Colonic mucosa (tissue), 4 donors: ENCODE measurements at places on chromosomes 12 and 14. TPM values are rescaled to one million over a fixed set of nuclear protein-coding genes. Genes with fewer than 3 reads are reported as not detected.
A peak's percentile ranks its signal among the peaks of the same experiment; 100 is the strongest.

The CMTM5 gene
- 0.66 TPM for total RNA-seq

The SOAT2 gene
- total RNA-seq: 0.12 TPM

The DYRK2 gene
- 66.0 TPM for total RNA-seq

- H3K27ac ChIP-seq: no peak overlapping the region
- no peaks in the 10 kb centered on the region for H3K27me3 ChIP-seq
- H3K4me1 ChIP-seq: no peaks in the 10 kb centered on the region
- no peaks in the 10 kb centered on the region for H3K36me3 ChIP-seq
- no peak overlapping the region for H3K4me3 ChIP-seq
These were observed 24.7 kb downstream of the ARL6IP4 start for GRCh38 chr12:123005081-123005626.

DNA sequence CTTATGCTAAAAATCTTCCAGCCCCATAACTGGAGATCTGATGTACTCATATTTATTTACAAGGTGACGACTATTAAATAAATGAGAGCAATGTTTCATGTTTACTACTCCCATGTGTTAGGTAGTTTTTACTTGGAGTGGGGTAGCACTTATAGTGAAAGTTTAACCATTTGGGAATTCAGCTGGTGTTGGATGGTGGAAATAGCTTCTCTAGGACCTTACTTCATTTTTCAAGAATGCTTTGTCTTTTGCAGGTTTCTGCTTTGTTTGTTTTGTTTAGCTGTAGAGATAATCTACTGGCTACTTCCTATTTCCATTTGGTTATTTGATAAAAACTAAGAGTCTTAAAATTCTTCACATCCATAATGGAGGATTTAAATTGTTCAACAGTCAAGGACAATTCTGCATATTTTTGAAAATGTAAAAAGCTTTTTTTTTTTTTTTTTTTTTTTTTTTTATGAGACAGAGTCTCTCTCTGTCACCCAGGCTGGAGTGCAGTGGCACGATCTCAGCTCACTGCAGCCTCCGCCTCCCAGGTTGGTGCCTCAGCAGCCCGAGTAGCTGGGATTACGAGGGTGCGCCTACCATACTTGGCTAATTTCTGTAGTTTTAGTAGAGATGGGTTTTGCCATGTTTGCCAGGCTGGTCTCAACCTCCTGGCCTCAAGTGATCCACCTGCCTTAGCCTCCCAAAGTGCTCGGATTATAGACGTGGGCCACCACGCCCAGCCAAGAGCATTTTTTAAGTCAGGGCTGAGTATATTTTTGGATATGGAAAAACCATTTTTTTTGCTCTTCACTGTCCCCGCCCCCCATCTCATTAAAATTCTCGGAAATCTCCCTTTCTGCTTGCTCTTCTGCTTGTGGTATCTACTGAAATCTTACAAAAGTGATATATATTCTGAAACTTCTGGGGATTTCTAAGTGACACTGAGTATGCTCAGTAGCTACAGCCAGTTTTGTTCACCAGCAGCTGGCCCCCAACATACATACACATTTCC, 1.4 kb upstream of the ABCD2 start:
- H3K4me1 ChIP-seq: no peaks in the 10 kb centered on the region
- H3K4me3 ChIP-seq: peak overlapping the region; percentile 35
- no peaks in the 10 kb centered on the region for H3K36me3 ChIP-seq
- no peak for DNase-seq
- peak overlapping the region; percentile 65 for H3K27ac ChIP-seq

- no peak overlapping the region for H3K27ac ChIP-seq
- no peak for DNase-seq
- H3K4me1 ChIP-seq: no peaks in the 10 kb centered on the region
- no peak overlapping the region for H3K4me3 ChIP-seq
These were observed 14.9 kb downstream of the SLC38A2 start for GRCh38 chr12:46357438-46358324.

DNA sequence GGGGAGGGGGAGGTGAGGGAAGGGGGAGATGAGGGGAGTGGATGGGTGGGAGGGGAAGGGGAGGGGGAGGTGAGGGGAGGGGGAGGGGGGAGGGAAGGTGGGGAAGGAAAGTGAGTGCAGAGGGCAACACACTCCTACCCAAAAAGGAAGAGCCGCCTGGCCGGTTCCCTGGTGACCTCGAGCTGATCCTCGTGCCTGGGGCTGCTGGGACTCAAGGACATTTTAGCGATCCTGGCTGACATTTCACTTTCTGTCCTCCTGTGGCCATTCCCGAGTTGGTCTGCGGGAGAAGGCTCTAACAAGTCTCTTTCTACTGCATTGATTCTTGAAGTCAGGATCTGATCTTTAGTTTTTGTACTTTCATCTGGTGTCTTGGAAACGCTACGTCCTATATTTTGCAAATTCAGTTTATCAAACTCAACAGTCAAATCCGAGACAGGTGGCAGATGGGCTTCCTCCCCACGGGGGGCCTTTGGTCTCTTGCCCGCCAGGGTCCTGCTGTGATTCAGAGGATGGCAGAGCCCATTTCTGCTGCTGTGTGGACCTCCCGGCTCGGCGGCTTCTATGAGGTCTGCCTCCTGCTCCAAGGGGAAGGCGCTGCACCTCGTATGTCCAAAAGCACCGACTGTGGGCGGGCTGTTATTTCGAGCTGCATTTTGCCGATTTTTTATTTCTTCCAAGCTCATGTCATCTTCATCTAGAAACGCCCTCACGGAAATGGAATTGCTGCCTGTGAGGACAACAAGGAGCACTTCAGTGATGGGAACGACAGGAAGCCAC, 19.1 kb downstream of the PGAM5 start:
- DNase-seq: no peak
- H3K4me3 ChIP-seq: no peak overlapping the region
- H3K4me1 ChIP-seq: no peaks in the 10 kb centered on the region
